Endodermal cell (in vitro differentiated cells): ENCODE measurements at places on chromosomes 6 and 20. TPM values are rescaled to one million over a fixed set of nuclear protein-coding genes. Genes with fewer than 3 reads are reported as not detected.

Gene TMC2
- total RNA-seq: 0.21 to 0.24 TPM in 2 of 3 replicates, not detected in the other

Gene PET117
- 31.5 and 34.2 TPM in 2 replicates for total RNA-seq

Gene SLPI
- total RNA-seq: not detected in 2 replicates

Gene TNNC2
- 0.51 to 0.78 TPM (median 0.54 TPM) in 3 replicates for total RNA-seq

DNA sequence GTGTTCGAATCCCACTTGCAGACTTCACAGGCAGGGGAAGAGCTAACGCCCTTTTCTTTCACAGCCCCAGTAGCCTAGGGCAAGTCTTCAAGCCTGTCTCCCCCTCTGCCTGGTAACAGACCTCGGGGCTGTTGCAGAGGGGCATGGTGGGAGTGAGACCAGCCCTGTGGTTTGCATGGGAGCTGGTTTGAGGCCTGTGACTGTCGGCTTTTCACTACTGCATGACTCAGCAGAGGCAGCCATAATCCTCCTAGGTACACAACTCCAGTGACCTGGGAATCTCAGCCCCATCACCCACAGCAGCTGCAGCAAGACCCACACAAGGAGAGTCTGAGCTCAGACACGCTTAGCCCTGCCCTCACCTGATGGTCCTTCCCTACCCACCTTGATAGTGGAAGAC lies 55.3 kb upstream of the POPDC3 start:
- no peak for DNase-seq

- DNase-seq: no peak
These were observed 8.7 kb downstream of the TRIM38 start for GRCh38 chr6:25971187-25971821.

DNA sequence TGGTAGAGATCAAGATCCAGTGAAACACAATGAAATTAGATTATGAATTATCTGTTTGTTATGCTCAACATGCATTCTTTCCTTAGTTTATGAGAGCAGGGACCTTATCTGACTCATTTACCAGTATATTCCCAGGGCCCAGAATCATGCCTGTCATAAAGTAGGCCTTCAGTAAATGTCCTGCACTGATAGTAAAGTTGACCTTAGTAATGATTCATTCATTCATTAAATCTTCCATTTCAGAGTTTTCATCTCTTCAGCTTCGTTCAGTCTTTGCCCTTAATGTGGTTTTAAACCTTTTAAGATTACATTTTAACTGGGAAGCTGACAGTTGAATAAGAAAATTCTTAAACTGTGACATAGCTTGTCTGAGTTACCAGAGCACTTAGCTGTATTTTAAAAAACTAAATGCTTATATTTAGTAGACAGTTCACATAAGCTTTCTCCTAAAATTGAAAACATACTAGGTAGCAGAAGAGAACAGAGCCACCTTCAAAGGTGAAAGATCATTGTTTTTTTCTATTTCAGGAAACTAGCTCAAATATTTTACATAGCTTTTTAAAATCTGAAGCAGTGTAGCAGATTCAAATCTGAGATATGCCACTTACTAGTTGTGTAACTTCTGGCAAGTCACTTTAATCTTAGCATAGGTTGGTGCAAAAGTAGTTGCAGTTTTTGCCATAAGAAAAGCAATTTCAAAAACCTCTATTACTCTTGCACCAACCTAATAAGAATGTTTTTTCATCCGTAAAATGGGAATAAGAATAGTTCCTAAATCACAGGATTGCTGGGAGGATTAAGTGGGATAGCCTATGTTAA lies 41.4 kb downstream of the MCM8 start:
- DNase-seq: no peak

GRCh38 chr6:33633462-33634158 lies 12.5 kb downstream of the ITPR3 start:
- peak; percentile 89 for DNase-seq

- no peak for DNase-seq
These were observed 73.0 kb downstream of the GFRA4 start for GRCh38 chr20:3590164-3590563.

GRCh38 chr6:4677011-4677750 lies 99.0 kb upstream of the CDYL start:
- DNase-seq: no peak

DNA sequence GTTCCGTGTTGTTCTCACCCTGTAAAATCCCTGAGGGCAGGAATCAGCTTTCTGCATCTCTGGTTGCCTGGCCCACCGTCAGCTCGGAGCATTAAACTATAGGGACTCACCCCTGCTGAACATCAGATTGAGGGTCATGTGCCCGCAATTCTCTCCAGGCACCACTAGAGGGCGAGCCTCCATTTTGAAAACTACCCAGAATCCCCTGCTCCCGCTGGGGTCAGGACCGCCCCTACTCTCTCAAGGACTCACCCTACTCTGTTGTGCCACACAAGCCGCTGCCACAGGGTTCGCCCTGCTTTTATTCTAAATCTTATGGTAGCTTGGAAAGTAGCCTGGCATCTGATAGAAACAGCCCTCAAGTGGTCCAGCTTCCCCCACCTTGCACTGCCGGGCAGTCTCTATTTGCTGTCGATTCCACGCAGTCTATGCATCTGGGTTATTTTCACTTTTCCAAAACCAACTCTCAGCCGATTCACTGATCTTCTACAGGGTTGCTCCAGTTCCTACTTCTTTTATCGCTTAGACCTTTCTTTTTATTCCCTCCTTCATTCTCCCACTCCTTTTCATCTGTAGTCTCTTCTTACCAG lies 244.1 kb upstream of the QKI start:
- peak; percentile 78 for DNase-seq

- no peak for DNase-seq
These were observed 16.6 kb downstream of the SLC2A12 start for GRCh38 chr6:134035823-134036296.
